ENCODE measurements at places on chromosomes 13 and 19.
A peak's percentile ranks its signal among the peaks of the same experiment; 100 is the strongest.

GRCh38 chr19:43486412-43486811 is 18.1 kb downstream of the PHLDB3 start:
- no peak for DNase-seq

DNA sequence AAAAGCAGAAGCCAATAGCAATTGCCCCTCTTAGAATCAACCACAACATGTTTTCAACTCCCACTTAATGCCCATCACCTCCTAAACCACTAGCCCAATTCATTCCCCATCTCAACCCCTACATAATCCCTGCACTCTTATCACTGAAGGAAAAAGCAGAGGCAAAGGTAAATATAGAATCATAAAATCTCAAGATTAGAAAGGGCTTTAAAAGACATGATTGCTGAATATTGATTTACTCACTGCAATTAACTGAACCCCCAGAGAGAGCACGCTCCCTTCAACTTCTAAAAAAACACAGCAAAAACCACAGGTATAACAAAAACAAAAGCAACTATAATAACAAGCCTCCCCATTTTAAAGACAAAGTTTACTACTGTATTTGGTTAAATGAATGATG is 15.1 kb upstream of the POU4F1 start:
- no peak for DNase-seq

GRCh38 chr13:30112602-30113435 is 194.5 kb downstream of the KATNAL1 start:
- peak; percentile 93 for DNase-seq

DNA sequence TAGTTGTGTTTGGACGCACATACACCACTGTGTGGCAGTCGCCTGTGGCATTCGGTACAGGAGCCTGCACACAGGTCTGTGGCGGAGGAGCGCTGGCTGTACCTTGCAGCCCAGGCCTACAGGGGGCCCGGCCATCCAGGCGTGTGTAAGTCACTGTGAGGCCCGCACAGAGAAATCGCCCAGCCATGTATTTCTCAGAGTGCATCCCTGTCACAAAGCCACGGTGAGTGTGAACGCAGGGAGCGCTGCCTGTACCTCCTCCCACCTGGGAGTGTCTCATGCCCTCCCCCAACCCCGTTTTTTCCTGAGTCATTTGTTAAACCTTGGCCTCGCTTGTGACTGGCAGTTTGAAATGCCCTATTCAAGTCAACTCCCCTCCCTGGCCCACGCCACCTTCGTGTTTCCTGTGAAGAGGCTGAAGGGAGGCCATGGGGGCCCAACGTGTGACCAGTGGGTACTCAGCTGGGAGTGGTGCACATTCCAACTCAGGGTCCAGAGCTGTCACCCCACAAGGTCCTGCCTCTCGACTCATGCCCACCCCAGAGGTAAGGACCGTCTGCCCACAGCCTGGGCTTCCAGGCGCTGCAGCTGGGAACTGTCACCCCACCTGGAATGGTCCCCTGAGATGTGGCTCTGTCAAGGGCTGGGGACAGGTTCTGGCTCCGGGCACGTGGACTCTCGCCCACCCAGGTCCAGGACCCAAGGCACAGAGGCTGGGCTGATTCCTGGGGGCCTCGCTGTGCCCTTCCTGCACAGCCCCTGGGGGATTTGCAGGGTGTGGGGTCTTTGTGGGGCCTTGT is 11.6 kb upstream of the RASA3 start:
- no peak for DNase-seq

GRCh38 chr13:51849145-51850101 is 4.4 kb upstream of the TMEM272 start:
- DNase-seq: peak; percentile 18

GRCh38 chr13:24182703-24183081 is 22.2 kb downstream of the SPATA13 start:
- DNase-seq: no peak

DNA sequence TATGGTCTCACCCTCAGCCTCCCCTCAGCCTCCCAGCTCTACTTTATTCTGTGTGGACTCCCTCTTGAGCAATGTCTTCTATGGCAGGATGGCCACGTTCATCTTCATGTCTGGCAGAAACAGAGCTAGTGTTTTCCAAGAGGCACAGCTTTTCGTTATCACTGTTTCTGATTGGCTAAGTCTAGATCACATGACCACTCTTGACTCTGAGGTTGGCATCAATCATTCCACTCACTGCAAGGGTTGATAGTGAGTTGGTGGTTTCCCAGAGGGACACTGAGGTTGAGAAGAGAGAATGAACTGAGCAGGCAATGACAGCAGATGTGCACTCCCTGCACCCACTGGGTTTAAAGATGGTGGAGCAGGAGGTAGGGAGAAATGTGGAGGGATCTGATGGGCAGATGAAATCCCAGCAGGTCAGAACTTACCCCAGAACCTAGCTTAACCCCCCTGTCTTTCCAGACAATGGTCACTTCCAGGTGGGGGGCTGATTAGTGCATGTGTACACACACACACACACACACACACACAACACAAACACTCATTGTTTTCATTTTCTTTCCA is 26.3 kb upstream of the UQCRFS1 start:
- no peak for DNase-seq

GRCh38 chr13:76861859-76862258 is 24.3 kb downstream of the KCTD12 start:
- DNase-seq: no peak

DNA sequence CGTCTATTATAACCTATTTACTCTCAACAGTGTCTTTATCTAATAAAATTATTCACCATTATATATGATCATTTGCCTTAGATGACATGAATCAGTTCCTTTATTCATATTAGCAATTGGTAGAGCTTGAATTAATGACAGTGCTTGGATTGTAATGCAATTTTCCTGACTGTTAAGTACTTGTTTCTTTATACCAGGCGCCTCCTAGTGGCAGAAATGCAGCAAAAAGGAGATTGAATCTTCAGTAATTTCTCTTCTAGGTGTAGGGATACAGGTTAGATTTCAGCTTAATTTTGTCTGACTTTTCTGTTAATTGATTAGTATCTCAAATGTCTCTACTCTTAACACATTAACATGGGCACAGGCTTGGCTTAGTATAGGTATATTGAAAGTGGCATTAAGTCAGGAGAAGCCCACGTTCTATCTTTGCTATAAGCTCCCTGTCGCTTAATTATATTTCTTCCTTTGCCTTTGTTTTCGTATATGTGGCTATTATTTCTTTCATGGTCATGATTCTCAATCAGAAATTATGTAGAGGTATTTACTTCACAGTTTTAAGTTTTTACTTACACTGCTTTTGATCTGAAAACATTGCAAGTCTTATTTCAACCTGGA is 9.1 kb upstream of the LHFPL6 start:
- DNase-seq: peak; percentile 78

DNA sequence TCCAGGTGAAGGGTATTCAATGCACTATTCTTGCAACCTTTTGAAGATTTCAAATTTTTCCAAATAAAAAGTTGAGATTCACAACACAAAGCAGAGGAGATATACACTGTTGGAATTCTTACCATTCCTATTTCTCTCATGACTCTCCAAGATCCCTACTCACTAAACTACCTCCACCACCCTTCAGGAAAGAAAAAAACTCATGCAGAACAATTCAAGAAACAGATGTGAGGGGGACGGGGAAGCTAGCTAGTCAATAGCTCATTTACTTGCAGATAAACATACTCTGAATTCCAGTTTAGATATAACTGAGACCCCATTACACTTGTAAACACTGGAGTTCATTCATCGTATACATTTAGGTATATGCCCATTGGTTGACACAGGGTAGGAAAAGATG is 90.0 kb upstream of the SERP2 start:
- DNase-seq: no peak

DNA sequence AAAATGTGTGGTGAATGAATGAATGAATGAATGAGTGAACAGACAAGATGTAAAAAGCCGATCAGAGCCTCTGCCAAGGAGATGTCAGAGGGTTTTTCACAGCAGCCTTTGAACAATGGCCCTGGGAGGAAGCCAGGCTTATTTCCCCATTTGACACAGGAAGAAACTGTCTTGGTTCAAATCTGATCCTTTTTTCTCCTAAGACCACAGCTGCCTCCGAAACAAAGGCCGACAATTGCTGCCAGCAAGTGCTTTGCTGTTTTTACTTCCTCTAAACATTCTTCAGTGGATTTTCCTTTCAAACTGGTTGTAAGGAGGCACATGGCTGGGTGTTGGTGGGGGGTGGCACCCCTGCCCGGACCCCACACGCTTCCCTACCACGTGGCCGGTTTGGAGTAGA is 44.2 kb upstream of the HOMER3 start:
- no peak for DNase-seq

DNA sequence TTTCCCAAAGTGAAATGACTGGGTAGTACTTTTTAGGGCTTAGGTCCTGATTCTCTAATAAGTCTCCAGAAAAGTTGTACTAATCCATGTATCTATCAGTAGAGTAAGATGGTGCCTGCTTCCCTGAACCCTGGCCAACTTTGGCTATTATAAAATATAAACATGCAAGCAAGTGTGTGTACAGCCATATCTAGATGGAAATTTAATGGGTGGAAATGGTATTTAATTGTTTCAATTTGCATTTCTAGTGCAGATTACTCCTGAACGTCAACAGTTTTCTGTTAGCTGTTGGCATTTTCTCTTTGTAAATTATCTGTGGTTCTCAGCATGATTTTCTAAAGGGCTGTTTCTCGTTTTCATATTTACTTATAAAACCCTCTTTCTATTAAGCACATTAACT is 187.1 kb upstream of the RNF113B start:
- DNase-seq: no peak

DNA sequence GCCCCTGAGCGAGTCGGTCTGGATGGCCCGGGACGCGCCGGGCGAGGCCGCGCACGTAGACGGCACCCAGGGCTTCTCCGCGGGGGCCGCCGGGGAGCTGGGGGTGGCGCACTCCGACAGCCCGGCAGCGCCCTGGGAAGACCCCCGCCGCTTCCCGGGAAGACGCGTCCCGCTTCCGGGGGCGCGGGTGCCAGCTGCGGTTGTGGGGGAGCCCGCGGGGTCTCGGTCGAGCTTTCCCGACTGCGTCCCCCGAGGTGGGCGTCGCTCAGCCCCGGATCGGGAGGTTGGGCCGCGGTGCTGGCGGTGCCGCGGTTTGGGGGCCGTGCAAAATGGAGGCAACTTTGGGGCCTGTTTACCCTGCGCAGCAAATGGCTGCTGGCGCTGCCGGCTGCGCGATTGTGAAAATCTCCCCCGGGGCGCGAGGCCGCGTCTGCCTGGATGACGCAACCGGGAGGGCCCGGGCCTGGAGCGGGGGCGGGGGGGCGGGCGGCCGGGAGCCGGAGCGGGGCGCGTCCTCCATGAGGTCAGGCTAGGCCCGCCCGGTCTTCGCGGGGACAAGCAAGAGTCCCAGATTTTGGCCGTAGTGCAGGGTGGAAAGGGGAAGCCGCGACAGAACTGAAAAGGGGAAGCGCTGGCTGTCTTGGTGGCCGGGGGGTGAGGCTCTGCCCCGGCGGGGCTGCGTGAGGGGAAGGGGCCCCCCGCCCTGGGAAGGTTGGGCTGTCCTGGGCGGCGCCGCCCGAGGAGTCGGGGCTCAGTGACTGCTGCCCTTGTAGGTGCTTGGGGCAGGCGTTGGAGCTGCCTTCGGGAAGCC is 11.3 kb downstream of the PEAK3 start:
- peak; percentile 86 for DNase-seq

All from fibroblast of mammary gland (primary cell).